Activated T-helper 2 cell treated with anti-CD3 and anti-CD28 coated beads, Interferon-gamma antibody, Interleukin-2, Interleukin-4, amounts not matched to agents 10 μg/mL and 5 μg/mL and 100 μg/mL, durations not matched to agents 14 hours and 24 hours and 36 hours (primary cell): ENCODE measurements at places on chromosomes 7 and 10. TPM values are rescaled to one million over a fixed set of nuclear protein-coding genes. Genes with fewer than 3 reads are reported as not detected.

SPDYE1 gene
- not detected in 2 replicates for total RNA-seq

TFR2 gene
- total RNA-seq = 16.7 and 19.7 TPM in 2 replicates

OPN1SW gene
- total RNA-seq = not detected in 2 replicates

SORBS1 gene
- total RNA-seq = 0.43 and 1.3 TPM in 2 replicates
